ENCODE measurements at places on chromosomes 1 and 21.

DNA sequence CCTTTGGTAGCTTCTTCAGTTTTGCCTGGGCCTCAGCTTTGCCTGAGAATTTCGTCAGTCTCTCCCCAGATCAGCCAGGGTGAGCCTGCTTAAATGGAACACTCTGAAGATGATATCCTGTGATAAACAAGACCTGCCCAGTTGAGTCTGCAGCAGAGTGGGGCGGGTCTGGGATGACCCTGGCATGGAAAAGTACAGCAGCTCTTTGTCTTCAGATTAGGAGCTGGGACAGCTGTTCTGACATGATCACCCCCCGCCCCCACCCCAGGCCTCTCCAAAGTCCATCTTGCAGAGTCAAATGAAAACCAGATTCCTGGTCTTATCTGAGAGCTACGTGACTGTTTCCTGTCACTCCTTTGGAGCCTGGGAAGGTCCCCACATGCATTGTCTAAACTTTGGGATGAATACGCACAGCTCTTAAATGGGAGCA is 2.2 kb upstream of the TMEM51 start:
- no peak for DNase-seq

DNA sequence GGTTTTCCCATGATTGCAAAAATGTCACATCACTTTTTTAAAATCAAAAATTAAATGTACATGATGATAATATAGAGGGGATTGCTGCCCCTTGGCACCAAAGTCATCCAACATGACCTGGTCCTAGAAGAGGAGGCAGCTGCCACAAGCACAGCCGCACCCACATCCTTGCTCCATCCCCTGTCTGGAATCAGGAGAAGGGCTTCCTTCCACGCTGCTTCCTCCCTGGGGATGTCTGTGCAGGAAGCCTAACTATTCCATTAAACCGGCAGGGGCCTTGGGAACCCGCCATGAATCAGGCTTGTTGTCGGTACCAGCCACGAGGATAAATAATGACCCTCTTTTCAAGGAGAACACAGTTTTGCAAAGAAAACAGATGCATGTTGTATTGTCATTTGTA is 68.7 kb upstream of the AJAP1 start:
- no peak for DNase-seq

DNA sequence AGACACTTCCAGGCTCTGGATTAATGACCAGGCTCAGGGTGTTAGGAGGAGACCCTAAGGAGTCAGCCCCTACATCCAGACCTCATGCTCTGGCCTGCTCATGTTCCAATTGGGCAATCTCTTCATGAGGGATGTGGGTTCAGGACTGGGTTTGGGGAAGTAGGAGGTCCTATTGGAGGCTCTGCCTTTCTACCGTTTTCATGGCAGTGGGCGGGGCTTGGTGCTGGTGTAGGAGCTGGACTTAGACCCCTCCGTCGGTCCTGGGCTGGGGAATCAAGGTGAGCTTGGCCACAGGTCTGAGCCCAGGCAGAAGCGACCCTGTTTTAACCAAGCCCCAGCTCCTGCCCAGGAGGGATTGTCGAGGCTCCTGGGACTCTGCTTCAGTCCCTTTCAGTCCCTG is 123.4 kb downstream of the PRDM16 start:
- no peak for DNase-seq

DNA sequence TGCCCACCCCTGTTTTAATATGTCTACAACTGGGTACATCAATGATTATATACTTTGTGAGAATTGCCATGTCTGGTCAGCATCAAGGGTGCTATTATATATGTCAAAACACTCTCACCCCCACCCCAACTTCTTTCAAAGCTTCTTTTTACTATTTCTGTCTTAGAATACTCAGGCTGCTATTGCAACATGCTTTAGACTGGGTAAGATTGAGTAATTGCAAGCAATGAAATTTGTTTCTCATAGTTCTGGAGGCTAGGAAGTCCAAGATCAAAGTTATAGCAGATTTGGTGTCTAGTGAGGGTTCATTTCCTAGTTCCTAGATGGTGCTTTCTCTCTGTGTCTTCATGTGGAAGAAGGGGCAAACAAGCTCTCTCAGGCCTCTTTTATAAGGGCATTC is 100.5 kb upstream of the KCNK1 start:
- no peak for DNase-seq

GRCh38 chr1:234502785-234503184 is 23.8 kb upstream of the TARBP1 start:
- no peak for DNase-seq

- no peak for DNase-seq
Observed at GRCh38 chr1:119968068-119968492, 71.8 kb upstream of the ADAM30 start.

DNA sequence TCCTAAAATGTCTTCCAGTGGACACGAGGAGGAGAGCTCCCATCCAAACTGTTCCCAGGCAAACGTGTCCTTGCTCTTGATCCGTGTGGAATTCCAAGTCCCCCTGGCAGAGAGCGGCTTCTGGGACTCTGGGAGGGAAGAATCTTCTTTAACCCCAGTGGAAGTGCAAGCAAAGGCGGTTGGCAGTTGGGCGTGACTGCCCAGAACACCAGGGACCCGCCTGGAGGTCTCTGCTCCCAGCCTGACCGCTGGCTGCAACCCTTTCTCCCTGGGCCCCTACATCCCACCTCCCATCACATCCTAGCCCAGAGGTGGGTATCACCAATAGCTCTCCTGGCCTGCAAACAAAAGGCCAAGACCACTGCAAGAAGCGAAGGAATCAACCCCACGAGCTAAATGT is 17.8 kb downstream of the CASZ1 start:
- no peak for DNase-seq

GRCh38 chr1:202184750-202185460 is 8.7 kb upstream of the LGR6 start:
- no peak for DNase-seq

- no peak for DNase-seq
Observed at GRCh38 chr1:100448366-100448765, 89.6 kb upstream of the GPR88 start.

- DNase-seq, result no peak
Observed at GRCh38 chr1:205554026-205554811, 49.8 kb downstream of the CDK18 start.

Measured in cortex of kidney (tissue), 1 donor.